ENCODE measurements at places on chromosomes 1 and 21. TPM values are rescaled to one million over a fixed set of nuclear protein-coding genes. Genes with fewer than 3 reads are reported as not detected.

DNA sequence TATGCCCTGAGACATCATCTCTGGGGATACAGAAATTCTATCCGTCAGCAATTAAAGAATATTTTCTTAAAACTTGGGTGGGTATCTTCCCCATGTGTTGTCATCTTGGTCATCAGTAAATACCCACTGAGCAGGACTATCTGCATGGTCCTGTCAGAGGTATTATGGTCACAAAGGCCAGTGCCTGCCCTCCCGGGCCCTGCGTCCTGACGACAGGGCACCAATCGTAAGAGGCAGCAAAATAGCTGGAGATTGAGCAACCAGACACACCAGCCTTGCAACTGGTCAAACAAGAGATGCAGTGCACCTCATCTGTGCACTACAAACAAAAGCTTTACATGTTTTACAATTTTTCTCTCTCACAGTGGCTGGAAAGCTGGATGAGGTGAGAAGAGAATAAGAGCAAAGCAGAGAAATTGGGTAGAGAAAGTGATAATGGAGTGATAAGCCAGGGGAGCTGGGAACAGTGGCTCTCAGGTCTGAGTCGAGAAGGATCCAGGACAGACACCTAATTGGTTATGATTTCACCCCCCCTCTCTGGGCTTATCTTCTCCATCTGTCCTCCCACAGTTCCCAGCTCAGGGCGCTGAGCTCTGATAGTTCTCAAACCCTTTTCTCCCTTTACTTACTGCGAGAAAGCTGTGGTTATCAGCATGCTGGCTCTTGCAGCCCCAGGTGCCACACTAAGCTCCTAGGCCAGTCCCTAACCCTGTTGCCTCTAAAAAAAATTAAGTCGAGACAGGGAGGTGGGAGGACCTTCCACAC is 8.8 kb upstream of the SRP9 start:
- no peak for DNase-seq

GRCh38 chr21:22754746-22755145 is 1756.5 kb downstream of the NCAM2 start:
- DNase-seq, result peak; percentile 43

DNA sequence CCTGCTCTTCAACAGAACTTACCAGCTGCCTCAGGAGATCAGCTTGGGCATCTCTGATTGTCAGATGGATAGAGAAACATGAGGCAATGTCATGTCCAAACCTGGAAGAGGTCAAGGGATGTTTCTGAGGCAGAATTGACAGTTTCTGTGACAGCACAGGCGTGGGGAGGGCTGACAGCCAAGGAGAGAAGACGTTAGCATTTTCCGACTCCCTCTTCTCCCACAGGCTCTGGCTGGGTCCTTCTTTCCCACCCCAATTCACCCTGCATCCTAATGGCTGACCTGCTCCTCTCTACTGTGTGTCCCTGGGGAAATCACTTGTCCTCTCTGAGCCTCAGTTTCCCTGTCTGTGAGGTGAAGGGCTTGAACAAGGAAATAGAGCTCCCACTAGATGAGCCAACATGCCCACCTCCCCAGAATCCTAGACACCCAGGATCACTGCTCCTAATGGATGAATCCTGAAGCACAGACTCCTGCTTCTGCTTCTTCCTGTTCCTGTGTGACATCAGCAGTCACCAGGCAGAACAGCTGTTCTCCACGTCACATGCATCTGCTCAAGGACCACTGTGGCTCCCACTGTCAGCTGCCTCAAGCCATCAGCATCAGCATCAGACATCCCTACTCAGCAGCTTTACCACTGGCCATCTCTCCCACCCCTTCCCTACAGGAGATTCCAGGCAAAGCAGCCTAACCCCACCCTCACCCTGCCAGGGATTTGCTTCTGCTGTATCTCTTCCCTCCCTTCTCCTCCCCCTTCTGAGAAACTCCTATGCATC is 408.0 kb downstream of the MATN1 start:
- peak; percentile 66 for DNase-seq

DNA sequence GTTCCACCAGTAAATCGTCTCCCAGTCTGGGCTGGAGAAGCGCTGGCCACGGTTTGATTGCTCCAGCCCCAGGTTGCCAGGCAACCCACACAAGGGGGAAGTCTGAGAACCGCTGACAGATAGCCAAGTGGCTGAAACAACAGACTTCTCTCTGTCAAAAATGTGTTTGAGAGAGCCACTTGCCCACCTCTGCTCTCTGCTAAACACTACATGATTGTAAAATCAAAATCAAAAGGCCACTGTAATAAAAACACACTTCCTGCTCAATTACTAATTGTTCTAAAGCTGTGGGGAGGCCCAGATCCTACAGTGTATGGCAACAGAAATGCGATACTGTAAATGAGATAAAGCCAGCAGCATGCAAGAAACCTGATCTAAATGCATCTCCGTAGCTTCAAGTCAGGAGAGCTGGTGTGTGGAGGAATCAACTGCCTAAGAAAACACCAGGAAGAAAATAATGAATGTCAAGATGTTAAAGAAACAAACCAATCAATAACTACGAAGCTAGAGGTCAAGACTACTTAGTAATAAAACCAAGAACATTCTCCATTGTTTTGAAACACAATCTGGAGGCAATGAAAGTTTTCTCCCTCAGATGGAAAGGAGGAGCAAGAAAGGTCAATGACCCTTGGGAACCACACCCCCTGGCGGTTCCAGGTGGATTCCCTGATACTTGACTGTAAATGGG is 121.2 kb downstream of the SLC45A1 start:
- DNase-seq, result peak; percentile 93

- DNase-seq, result peak; percentile 80
Measured at GRCh38 chr1:76374086-76374485, 299.5 kb downstream of the ST6GALNAC3 start.

DNA sequence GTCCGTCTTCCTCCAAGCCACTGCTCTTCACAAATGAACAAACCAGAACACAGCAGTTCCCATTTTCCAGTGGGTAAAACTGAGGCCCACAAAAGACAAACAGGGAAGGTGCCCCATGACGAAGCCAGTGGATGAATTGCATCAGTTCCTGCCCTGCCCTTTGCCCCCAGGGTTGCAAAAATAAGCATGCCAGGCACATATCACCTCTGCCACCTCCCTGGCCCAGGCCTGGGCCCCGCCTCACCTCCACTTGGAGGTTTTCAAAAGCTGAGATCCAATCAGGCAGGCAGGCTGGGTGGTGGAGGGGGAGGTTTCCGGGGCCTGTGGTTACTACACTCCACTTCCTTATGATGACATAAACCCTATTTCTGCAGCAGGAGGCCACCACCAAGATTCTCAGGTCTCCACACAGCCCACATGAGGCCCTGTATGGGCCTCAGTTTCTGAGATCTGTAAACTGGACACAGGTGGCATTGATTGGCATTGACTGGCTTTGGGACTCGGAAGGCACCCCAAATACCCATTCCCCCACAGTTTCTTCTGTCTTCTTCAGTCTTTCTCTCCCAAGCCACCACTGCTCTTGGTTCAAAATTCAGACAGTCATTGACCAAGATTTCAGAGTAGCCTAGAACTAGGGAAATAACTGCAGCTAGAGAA is 4.1 kb downstream of the KIF21B start:
- DNase-seq, result no peak

The ICOSLG gene
- 3.1 TPM for total RNA-seq

The ATP6V1G3 gene
- not detected for total RNA-seq

The DPM3 gene
- total RNA-seq, result 20.4 TPM

The GNG12 gene
- 68.1 TPM for total RNA-seq
